Right lobe of liver (tissue), 6 donors: ENCODE measurements at places on chromosomes 2 and 18. TPM values are rescaled to one million over a fixed set of nuclear protein-coding genes. Genes with fewer than 3 reads are reported as not detected.

- no peak overlapping the region for H3K27ac ChIP-seq
- no peaks in the 10 kb centered on the region for H3K27me3 ChIP-seq
- no peak for DNase-seq
- H3K4me1 ChIP-seq: no peaks in the 10 kb centered on the region
- H3K4me3 ChIP-seq: no peak overlapping the region
These were observed 16.3 kb upstream of the MYO3B start for GRCh38 chr2:170161516-170162270.

DNA sequence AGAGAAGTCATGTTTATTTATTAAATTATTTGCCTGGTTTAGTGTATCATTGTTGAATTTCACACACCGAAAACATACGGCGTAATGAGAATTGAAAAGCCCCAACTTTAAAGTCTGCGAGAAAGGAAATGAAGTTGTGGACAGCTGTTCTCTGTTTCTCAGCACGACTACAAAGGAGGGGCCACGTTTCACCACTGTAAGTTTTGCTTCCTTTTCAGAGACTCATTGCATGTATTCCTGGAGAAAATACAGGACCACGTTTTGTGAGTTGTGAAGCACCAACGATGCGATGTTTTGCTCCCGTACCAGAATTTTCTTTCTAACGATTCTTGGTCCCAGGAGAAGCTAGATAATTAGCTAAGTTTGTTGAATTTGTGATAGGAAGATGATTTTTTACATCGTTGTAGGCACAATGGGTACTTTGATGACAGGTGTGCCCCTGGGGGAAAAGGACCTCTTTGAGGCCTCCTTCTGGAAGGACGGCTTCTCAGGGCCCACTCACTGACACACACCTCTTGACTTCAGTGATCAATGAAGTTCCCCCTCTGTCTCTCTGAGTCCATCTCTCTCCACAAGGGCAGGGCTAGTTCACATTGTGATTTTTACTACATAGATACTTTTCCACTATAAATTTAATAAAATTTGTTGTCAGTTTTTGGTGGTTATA is 23.7 kb upstream of the ACKR3 start:
- no peaks in the 10 kb centered on the region for H3K4me1 ChIP-seq
- H3K4me3 ChIP-seq: no peak overlapping the region
- no peaks in the 10 kb centered on the region for H3K27me3 ChIP-seq
- no peak overlapping the region for H3K27ac ChIP-seq
- DNase-seq: no peak
- no peaks in the 10 kb centered on the region for H3K36me3 ChIP-seq

GRCh38 chr2:106978647-106979046 is 92.7 kb upstream of the ST6GAL2 start:
- H3K4me3 ChIP-seq: no peak overlapping the region
- DNase-seq: no peak
- H3K27ac ChIP-seq: no peak overlapping the region
- H3K27me3 ChIP-seq: no peaks in the 10 kb centered on the region
- H3K4me1 ChIP-seq: no peaks in the 10 kb centered on the region
- no peaks in the 10 kb centered on the region for H3K36me3 ChIP-seq

GRCh38 chr18:9663377-9663776 is 44.7 kb upstream of the RAB31 start:
- H3K4me3 ChIP-seq: no peak overlapping the region
- H3K27ac ChIP-seq: no peak overlapping the region
- H3K36me3 ChIP-seq: no peaks in the 10 kb centered on the region
- DNase-seq: no peak
- no peaks in the 10 kb centered on the region for H3K27me3 ChIP-seq

Gene CTLA4
- not detected for total RNA-seq

Gene RESP18
- not detected for total RNA-seq

Gene EIF2AK2
- 17.6 TPM for total RNA-seq
